ENCODE measurements at places on chromosomes 16 and 17.

- no peak for DNase-seq
Observed at GRCh38 chr16:54503856-54504219, 217.3 kb upstream of the IRX3 start.

DNA sequence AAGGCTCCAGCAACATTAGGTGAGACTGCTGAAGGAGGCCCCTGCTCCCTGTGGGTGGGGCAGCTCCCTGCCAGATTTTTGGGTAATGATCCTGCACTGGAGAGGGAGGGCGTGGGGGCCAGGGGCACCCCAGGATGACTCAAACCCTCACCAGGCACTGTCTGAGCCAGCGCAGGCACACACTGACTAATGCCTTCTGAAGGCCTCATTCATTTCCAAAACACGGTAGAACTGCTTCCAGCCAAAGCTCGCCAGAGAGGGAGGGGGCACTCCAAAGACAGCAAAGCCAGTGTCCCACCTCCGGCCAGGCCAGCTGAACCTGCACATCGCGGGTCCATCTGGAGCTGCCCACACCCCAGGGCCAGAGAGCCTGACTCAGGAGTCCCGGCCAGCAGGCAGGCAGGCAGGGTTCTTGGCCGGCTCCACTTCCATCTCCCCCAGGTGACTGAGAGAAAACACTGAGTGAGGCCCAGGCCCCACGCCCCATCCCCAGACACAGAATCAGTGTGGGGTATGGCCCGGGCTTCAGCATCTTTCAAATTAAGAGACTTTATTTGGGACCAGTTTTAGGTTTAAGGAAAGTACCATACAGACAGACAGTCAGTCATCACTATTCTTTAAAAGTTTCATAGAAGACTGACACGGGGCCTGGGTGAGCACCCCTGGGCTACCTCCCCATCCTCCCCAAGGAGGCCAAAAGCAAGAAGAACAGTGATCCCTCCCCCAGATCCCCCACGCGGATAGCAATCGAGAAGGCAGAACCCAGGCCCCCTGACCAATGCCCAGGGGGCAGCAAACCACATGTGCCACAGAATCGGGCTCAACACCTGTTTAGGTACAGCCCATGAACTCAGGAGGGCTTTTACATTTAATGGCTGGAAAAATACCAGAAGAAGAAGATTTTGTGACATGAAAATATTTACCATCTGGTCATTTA lies 2.3 kb downstream of the PIEZO1 start:
- no peak for DNase-seq

DNA sequence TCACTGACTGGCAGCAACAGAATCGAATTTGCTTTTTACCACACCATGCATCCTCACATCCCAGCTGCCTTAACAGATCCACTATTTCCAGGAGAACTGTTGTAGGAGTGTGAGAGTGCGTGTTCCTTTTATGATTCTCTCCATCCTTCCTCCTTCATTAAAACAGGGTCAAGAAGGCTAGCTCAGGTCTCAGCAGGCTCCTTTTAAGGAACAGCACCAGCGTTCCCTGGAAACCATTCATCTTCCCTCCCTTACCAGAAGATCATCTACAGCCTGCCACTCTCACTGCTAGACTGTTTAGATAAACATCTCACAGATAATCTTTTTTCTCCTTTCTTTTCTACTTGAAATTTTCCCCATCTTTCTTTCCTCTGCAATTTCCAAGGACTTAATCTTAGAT lies 1531.9 kb upstream of the CDH8 start:
- no peak for DNase-seq

- DNase-seq = no peak
Observed at GRCh38 chr16:59296888-59297287, 562.8 kb upstream of the GOT2 start.

- DNase-seq = no peak
Observed at GRCh38 chr16:62921904-62922303, 885.7 kb upstream of the CDH8 start.

All from AG04450 (cell line).